Activated T-helper 17 cell treated with anti-CD3 and anti-CD28 coated beads, Interleukin-2, amount 50 U/mL, for 72 hours (primary cell): ENCODE measurements at places on chromosomes 4 and X. TPM values are rescaled to one million over a fixed set of nuclear protein-coding genes. Genes with fewer than 3 reads are reported as not detected.
A peak's percentile ranks its signal among the peaks of the same experiment; 100 is the strongest.

DNA sequence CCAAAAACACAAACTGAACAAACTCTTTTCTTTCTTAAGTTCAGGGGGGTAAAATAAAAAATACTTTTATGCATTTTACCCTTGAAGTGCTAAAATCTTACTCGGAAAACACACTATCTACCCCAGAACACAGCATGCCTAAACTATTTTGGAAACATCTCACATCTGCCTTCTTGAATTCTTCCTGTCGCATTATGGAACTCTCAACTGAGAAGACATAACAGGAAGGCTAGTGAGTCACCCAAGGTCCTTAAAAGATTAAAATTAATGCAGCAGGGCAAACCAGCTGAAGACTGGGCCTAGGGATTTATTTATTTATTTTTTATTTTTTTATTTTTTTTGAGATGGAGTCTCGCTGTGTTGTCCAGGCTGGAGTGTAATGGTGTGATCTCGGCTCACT, 208.2 kb downstream of the APBB2 start:
- peaks cover 2% of the 10 kb centered on the region for H3K27me3 ChIP-seq
- H3K4me1 ChIP-seq = no peaks in the 10 kb centered on the region
- H3K36me3 ChIP-seq = no peaks in the 10 kb centered on the region
- H3K4me3 ChIP-seq = no peak overlapping the region
- no peak for ATAC-seq
- H3K27ac ChIP-seq = no peak overlapping the region

- ATAC-seq = no peak
- H3K27me3 ChIP-seq = peaks cover 1% of the 10 kb centered on the region
- H3K4me1 ChIP-seq = no peaks in the 10 kb centered on the region
Observed at GRCh38 chr4:101761405-101761804, 29.1 kb upstream of the BANK1 start.

GRCh38 chrX:139881572-139881971, 51.3 kb downstream of the ATP11C start:
- H3K27ac ChIP-seq = peak overlapping the region; percentile 56
- no peak for ATAC-seq
- peaks cover 16% of the 10 kb centered on the region for H3K36me3 ChIP-seq
- H3K4me3 ChIP-seq = no peak overlapping the region
- peaks cover 4% of the 10 kb centered on the region for H3K4me1 ChIP-seq

PRDM5 gene
- 0.21 TPM for total RNA-seq
